ENCODE measurements at places on chromosomes 5 and 9. TPM values are rescaled to one million over a fixed set of nuclear protein-coding genes. Genes with fewer than 3 reads are reported as not detected.

Gene ANKRD55
- not detected for total RNA-seq

DNA sequence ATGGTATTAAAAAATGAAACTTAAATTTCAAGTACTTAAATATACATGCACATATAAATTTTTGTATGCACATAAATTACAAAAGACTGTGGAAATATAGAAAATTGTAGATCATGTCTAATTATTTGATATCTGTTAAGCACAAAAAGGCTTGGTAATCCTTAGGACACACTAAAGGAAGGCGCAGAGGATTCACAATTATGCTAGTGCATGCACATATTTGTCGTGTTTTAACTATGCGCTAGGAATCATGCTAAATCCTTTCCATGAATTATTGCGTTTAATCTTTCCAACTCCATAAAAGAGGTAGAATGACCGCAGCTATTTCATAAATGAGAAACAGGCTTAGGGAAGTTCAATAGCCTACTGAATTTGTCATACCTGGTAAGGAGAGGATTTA lies 244.1 kb upstream of the ITGA1 start:
- no peaks in the 10 kb centered on the region for H3K36me3 ChIP-seq
- no peak overlapping the region for H3K4me3 ChIP-seq
- H3K27me3 ChIP-seq = no peaks in the 10 kb centered on the region
- no peak overlapping the region for H3K27ac ChIP-seq
- no peaks in the 10 kb centered on the region for H3K4me1 ChIP-seq

Gene SVEP1
- total RNA-seq = 32.0 TPM

DNA sequence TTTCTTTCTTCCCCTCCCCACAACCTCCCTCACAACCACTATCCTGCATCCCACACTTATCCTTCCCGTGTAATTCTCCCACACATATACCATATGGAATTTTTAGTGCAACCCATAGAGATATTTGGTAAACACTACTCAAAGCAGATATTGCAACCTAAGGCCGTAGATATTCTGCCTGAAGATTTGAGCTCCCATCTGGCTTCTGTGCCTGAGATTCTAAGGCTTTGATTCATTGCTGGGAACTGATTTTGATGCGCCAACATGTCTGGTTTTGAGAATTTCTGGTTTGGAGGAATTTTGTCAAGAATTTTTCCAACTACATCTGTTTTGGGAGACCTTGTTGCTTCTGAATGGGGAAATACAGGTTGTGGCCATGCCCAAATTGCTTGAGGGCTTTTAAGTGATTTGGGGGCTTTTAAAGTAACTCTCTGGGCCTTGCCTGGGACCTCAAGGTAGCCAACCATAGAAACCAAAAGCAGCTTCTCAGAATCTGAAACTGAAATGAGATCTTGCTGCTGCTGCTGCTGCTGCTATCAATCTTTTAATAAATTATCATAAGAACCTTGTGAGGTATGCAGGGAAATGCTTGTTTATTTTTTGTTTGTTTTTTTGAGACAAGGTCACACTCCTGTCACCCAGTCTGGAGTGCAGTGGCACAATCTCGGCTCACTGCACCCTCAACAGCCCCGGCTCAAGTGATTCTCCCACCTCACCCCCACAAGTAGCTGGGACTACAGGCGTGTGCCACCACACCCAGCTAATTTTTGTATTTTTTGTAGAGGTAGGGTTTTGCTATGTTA lies 36.2 kb downstream of the PLAC8L1 start:
- no peak overlapping the region for H3K4me3 ChIP-seq
- DNase-seq = no peak
- H3K27ac ChIP-seq = no peak overlapping the region
- H3K4me1 ChIP-seq = peaks cover 22% of the 10 kb centered on the region

- no peaks in the 10 kb centered on the region for H3K27me3 ChIP-seq
- H3K4me1 ChIP-seq = no peaks in the 10 kb centered on the region
- H3K4me3 ChIP-seq = no peak overlapping the region
Measured at GRCh38 chr5:146025114-146025680, 80.2 kb downstream of the PLAC8L1 start.

DNA sequence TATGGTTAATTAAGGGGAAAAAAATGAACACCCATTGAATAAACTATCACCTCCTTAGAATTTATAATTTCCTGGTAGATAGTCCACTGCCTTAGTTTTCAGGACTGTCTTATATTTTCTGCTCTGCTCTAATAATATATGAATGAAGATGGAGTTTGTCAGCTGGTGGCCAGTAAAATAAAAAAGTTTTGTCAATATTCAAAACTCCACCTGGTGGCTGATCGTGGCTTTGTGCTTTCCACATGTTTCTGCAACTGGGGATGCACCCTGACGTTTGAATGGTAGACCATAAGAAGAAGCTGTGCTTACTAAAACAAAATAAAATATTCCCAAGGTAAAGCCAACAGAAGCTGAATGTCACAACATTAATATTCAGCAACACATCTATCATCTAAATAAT lies 286.6 kb upstream of the IZUMO3 start:
- no peak overlapping the region for H3K27ac ChIP-seq

GRCh38 chr5:103929338-103930013 lies 366.9 kb upstream of the NUDT12 start:
- no peak overlapping the region for H3K4me3 ChIP-seq
- no peaks in the 10 kb centered on the region for H3K4me1 ChIP-seq
- H3K36me3 ChIP-seq = no peaks in the 10 kb centered on the region

GRCh38 chr9:124044448-124044847 lies 32.9 kb downstream of the LHX2 start:
- DNase-seq = no peak
- H3K4me3 ChIP-seq = no peak overlapping the region
- H3K27ac ChIP-seq = no peak overlapping the region

DNA sequence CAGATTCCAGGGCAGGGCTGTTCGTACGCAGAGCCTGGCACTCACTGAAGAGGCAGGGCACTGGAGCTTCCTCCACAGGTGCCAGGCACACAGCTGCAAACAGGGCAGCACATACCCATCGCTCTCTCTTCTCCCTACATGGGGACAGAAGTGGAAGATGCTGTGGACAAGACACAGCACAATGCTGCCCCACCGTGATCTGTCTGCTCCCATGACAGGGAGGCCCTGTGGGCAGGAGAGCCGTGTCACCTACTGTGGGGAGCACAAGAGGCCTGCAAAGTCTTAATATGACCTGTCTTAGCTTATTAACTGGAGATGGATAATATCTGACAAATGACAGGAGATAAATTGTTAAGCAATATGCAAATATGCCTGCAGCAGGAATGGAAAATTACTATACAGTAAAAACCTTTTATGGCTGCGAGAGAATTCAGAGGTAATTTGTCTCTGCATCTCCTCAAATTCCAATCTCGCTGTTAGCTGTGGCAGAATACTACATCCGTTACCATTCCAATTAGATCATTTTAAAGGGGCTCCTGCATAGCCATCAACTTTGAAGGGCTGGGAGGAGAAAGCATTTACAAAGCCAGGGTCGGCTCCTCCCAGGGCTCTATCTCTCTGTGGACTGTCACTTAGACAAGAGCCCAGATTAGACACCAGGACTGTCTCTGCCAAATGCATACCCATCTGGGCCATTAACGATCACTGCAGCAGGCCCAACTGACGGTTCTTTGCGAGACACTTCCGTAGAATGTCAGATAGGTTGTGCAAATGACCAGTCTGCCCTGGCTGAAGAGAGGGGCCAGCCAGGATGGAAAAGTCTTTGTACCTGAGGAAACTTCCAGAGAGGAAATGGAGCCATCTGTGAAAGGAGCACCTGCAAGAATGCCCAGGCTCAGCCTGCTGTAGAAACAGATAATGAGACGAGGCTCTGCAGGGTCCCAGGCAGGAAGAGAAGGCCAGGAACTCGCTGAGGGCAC lies 90.7 kb upstream of the FSTL4 start:
- H3K27ac ChIP-seq = no peak overlapping the region
- H3K4me1 ChIP-seq = no peaks in the 10 kb centered on the region
- no peaks in the 10 kb centered on the region for H3K36me3 ChIP-seq
- no peaks in the 10 kb centered on the region for H3K27me3 ChIP-seq

GRCh38 chr5:44868541-44868940 lies 59.8 kb downstream of the MRPS30 start:
- H3K27ac ChIP-seq = no peak overlapping the region
- no peaks in the 10 kb centered on the region for H3K36me3 ChIP-seq
- H3K4me1 ChIP-seq = no peaks in the 10 kb centered on the region
- H3K27me3 ChIP-seq = no peaks in the 10 kb centered on the region

Gene ZNF169
- 11.9 TPM for total RNA-seq
